ENCODE measurements at places on chromosomes 1 and 21.
A peak's percentile ranks its signal among the peaks of the same experiment; 100 is the strongest.

DNA sequence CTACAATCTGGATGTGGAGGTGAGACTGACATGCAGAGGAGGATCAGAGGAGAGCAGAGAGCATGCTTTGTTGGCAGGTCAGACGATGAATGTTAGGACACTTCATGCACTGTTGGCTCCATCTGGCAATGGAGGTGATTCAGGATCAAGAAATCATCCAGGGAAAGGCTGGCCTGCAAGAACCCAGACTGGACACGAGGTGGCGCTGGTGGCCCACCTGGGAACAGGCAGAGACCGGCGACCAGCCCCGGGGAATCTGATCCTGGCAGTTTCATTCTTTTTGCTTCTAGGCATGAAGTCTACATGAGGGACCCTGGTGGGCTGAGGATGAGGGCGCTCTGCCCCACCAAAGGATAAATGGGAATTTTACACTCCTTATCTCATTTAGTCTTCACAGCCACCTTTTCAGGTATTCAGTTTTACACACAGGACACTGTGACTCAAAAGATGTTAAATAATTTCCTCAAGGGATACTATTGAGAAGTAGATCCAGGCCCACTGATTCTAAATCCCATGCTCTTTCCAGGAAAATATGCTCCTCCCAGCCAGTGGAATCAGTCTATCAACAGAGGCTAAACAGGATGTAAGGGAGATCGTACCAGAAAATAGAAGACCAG lies 26.2 kb upstream of the SCMH1 start:
- DNase-seq: peak; percentile 51

GRCh38 chr1:228691926-228692325 lies 43.4 kb upstream of the RHOU start:
- peak; percentile 72 for DNase-seq

GRCh38 chr1:48524892-48525467 lies 53.0 kb upstream of the SPATA6 start:
- DNase-seq: no peak

DNA sequence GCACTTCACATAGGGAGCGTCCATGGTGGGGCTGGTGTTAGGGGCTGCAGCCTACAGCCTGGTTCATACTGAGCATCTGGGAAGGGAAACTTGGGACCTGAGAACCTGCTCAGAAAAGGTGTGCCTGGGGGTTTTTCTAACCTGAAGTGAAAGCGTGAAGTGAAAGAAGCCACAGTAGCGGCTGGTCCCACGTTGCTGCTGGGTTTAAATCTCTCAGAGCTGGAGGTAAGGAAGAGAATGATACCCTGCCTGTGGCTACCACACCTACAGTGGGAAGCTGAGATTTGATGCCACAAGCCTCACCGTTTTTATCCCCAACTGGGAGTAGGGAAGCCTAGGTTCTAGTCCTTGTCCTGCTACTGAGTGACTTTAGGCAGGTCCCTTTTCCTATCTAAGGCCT lies 21.0 kb upstream of the FUCA1 start:
- DNase-seq: no peak

- DNase-seq: no peak
Observed at GRCh38 chr21:34609933-34610549, 4.9 kb downstream of the RCAN1 start.

DNA sequence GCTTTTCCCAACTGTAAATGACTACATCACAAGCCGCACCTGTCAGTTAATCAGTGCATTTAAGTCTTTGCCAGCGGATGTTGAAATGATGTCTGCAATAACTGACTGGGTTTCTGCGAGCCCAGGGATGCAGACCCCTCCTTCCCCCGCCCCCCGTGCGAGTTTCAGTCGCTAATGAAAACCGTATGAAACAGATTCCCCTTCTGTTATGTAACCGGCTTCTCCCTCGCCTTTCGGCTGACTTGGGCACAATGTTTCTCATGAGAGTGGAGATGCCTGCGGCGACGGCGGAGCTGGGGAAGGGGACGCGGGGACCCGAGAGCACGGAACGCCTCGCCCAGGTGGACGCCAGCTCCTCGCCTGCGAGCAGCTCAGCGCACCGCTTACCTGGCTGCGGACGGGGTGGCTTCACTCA lies 753 bp downstream of the KCNJ6 start:
- no peak for DNase-seq

DNA sequence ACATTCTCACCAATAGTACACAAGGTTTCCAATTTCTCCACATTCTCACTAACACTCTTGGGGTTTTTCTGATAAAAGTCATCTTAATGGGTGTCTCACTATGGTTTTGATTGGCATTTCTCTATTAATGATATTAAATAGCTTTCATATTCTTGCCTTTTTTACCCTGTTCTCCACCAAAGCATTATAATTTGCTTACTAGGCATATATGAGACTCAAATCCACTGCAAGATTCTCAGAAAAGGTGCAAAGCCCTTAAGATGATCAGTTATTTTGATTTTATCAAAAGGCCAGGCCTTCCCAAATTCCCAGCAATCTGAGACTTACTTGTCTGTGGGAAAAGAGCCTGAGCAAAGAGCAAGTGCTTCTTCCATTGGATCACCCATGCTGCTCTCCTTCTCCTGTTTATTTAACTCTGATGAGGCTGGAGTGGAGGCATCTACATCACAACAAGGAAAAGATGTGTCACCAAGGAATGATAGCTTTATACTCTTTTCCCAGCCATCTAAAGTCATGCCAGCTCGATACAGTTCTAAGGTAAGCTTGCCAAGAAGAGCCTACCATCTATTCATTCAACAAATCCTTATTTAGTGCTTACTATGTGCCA lies 24.6 kb downstream of the CLSPN start:
- no peak for DNase-seq

GRCh38 chr1:14280909-14281308 lies 317.6 kb upstream of the KAZN start:
- no peak for DNase-seq

- DNase-seq: no peak
Observed at GRCh38 chr1:182085726-182086125, 24.2 kb upstream of the ZNF648 start.

DNA sequence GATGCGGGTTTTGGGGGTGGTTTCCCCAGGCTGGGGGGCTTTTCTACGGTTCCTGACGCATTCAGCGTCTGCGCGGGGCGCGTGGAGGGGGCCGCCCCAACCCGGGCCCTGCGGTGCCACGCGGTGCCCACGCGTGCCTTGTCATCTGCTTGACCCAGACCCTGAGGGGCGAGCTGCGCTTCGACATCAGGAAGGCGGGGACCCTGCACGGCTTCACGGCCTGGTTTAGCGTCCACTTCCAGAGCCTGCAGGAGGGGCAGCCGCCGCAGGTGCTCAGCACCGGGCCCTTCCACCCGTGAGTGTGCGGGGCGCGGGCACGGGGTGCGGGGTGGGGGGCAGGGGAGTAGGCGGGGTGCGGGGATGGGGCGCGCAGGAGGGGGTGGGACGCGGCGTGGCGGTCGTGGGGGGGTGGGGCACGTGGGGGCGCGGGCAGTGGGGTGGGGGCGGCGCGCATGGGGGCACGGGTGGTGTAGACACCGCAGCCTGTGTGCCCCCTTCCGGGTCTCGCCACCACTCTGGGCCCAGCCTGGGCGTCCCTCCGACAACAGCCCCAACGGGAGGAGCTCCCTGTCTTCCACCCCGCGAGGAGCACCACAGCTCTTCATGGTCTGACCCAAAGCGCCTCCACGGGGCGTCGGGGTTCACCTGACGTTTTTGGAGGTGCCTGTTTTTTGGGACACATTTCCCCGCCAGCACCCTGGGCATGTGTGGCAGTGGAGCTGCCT lies 26.3 kb downstream of the PRMT2 start:
- DNase-seq: no peak

GRCh38 chr1:247330548-247331171 lies 1.0 kb downstream of the ZNF496 start:
- DNase-seq: no peak

DNA sequence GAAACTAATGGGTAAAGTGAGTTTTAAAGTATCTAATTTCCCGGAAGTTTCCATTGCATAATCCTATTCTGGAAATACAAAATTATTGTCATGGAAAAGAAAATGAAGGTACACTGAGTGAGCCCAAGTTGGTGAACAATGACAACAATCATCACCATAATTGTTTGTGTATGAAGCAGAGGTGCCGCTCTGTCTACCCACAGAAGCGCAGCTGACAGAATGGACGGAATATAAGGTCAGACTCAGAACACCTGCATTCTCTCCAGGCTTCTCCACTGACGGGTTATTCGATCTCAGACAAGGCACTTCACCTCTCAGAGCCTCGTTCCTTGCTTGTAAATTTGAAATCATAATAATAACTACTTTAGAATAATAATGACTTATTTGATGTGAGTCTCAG lies 99.1 kb upstream of the NGF start:
- DNase-seq: no peak

DNA sequence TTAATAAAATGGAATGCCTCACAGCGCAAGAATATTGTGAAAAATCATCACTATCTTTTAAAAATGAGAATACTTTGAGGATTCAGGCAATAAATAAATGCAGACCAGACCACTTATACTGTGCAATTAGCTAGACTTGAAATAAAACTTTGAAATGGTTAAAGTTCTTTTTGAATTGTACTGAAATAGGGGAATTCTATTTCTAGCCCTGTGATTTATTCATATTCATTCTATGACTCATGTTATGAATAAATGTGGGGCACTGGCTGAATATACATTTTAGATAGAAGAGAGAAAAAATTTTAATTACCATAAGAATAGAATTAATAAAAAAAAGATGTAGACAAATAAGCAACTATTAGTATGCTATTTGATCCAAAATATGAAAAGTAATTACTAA lies 16.4 kb upstream of the USP25 start:
- DNase-seq: peak; percentile 23

DNA sequence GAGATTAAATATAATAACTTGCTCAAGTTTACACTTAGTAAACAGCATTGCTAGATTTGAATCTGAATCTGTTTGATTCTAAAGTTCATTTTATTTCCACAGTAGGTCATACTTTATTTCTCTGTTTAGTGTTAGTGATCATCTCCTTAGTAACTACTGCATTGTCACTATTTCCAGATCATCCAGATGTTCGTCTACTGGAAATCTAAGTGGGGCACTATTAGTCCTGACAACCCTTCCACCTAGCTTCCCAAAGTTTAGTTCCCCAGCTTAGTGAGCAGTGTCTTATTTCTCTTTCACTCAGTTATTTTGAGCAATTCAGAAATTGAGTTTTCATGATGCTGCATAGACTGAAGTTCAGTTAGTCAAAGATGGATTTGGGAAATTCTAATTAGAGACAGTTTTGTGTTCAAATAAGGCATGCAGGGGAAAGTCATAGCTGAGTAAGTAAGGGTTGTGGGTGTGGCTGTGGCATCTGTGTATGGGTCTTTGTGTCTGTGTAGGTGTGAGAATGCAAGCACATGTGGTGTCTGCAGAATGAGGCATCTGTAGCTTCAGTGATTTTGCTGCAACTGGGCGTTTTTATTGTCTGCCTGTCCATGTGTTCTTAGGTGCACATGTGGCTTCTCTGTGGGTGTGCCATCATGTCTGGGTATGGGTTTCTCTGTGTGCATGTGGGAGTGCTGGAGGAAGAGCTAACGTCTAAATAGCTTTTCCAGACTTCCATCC lies 107.3 kb downstream of the NTMT2 start:
- no peak for DNase-seq

DNA sequence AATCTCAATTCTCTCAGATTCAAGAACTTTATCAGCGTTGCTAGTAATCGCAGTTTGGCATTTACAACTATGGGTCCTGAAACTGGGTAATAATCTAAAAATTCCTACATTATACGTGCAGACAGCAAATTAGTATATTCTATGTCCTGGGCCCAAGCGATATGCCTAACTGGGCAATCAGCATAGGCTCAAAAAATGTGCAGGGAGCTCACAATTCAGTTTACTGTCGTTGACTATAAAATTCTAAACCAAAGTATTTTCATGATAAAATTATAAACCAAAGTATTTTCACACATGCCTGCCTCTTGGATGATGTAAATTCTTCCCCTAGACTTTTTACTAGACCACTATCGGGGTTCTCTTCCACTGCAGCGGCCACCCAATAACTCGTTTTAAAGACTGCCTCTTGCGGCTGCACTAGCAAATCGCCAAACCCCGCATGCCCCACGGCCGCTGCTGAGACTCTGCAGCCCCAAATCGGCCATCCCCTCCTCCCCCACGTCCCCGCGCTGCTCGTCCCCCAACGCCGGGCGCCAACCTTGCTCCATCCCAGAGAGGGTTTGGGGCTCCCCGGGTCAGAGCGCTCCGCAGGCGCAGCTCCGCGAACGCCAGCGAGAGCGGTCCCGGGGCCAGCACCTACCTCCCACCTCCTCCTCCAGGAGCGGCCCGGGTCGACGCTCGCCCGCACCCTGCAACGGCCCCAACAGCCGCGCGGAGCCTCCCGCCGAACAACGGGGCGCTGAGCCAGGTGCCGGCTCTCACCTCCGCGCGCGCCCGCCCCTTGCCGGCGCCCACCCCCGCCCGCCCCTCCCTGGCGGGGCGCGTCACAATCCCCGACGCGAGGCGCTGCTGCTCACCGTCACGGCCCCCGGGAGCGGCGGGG lies 506 bp downstream of the SSX2IP start:
- peak; percentile 31 for DNase-seq

- peak; percentile 77 for DNase-seq
Observed at GRCh38 chr1:56526571-56527174, 52.7 kb downstream of the PLPP3 start.

DNA sequence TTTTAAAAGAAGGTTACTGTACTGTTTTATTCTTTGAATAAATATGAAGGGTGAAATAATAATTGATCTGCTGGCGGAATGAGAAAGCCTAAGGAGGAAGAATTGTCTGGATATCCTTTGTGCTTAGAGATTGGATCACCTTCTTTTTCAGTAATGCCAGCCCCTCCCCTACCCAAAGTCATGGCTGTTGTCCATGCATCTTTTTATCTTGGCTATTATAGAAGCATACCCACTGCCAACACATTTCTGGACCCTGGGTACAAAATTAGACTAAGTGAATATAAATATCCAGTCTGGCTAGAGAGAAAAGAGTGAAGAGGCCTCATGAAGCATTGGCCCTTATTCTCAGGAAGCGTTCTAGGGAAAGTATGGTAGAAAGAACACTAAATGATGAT lies 28.1 kb downstream of the AK4 start:
- DNase-seq: no peak

- no peak for DNase-seq
Observed at GRCh38 chr1:10939654-10940450, 72.6 kb upstream of the TARDBP start.

- peak; percentile 63 for DNase-seq
Observed at GRCh38 chr1:232793944-232794343, 11.3 kb upstream of the MAP10 start.

GRCh38 chr1:235571482-235571881 lies 67.2 kb upstream of the B3GALNT2 start:
- no peak for DNase-seq

GRCh38 chr1:246784621-246785493 lies 60.6 kb downstream of the SCCPDH start:
- DNase-seq: no peak
